NCI-H1694 (cell line): ENCODE measurements at places on chromosomes 3 and 15.

DNA sequence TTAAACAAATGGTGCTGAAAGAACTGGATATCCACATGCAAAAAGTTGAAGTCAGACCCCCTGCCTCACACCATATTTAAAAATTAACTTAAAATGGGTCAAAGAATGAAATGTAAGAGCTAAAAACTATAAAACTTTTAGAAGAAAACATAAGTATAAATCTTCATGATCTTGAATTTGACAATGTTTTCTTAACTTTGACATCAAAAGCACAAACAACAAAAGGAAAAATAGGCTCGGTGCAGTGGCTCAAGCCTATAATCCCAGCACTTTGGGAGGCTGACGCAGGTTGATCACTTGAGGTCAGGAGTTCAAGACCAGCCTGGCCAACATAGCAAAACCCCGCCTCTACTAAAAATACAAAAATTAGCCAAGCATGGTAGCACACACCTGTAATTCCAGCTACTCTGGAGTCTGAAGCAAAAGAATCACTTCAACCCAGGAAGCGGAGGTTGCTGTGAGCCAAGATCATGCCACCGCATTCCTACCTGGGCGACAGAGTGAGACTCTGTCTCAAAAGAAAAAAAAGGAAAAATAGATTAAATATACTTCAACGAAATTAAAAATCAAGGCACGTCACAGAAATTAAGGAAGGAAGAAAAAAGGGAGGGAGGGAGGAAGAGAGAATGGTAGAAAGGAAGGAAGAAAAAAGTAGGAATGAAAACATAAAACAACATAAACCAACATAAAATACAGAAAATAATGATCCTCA lies 1.5 kb downstream of the RAB27A start:
- no peak for DNase-seq

DNA sequence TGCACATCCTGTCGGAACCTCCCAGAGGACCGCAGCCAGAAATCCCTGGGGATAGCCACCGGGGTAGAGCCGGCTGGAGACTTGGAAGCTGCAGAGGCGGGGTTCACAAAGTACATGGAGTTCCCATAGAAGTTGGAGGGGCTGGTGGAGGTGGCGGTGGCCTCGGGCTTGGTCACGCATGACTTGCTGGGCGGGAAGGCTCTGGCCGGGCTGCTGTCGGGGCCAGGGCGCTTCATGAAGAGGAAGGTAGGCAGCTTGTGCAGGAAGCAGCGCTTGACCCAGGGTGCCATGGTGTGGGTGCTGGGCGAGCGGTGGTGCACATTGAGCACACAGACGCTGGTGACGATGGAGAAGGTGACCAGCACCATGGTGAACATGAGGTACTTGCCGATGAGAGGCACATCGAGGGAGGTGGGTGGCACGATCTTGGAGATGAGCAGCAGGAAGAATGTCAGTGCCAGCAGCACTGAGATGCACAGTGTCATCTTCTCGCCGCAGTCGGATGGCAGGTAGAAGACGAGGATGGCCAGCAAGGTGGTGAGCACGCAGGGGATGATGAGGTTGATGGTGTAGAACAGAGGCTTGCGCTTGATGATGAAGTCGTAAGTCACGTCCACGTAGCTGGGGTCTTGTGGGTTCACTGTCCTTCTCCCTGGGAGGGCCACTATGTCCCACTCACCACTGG lies 8.4 kb upstream of the CHRNA3 start:
- no peak for DNase-seq

DNA sequence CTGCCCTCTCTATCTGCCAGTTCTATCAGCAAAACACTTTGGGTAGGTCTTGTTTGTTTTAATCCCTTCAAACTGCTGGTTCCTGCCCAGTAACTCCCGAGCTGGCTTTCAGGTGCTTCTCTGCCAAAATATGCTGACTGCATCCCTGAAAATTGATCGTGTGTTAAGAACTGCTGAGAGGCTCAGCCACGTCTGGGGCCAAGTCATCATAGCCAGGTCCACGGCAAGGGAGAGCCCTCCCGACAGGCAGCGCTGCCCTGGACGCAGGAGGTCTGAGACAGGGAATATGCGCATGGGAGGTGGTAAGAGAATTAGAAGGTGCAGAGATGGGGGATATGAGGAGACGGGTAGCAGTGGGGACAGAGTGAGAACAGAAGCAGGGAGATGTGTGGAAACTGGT lies 179.7 kb upstream of the TOPAZ1 start:
- no peak for DNase-seq

- DNase-seq: no peak
Observed at GRCh38 chr3:52242039-52242438, 3.1 kb upstream of the TWF2 start.

- peak; percentile 3 for DNase-seq
Observed at GRCh38 chr15:97234851-97235610, 725.5 kb upstream of the ARRDC4 start.

- DNase-seq: no peak
Observed at GRCh38 chr3:165491487-165491886, 295.3 kb upstream of the SLITRK3 start.

- DNase-seq: no peak
Observed at GRCh38 chr3:10263646-10264363, 15.5 kb downstream of the TATDN2 start.

- DNase-seq: peak; percentile 51
Observed at GRCh38 chr15:82999905-83000671, 11.4 kb downstream of the C15orf40 start.

GRCh38 chr15:100183921-100184495 lies 157.8 kb downstream of the ADAMTS17 start:
- no peak for DNase-seq

GRCh38 chr3:61438253-61439121 lies 122.9 kb upstream of the PTPRG start:
- DNase-seq: no peak

GRCh38 chr15:64717735-64718495 lies 57.5 kb downstream of the RBPMS2 start:
- DNase-seq: no peak

- DNase-seq: no peak
Observed at GRCh38 chr15:71237456-71238188, 122.4 kb downstream of the THSD4 start.

DNA sequence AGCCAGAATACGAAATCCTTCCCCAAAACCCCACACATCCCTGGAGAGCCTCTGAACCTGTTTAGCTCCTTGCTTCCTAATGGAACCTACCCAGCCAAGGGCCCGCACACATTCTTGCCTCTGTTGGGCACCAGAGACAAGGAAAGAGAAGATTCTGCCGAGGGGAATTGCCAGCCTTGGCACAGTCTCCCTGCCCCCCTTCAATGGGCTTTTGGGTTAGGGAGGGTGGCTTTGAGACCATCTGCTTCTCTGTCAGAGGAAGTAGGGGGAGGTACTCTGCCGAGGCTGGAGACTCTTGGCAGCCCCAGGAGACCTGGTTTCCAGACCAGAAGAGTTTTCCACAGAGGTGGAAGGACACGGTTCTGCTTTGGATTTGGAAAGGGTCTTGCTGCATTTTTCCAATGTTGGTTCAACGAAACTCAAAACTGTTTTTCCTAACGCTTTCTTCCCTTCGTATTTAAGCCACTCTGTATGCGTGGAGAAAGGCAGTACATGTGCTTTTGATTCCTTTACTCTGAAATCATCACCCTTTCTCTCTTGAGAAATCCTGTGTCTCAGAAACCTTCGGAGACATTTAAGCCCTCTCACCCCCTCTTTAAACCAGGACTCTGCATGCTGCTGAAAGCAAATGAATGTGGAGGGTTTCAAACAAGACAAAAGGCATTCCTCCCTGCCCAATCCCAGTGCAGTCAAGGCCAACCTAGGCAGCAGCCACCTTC lies 78.8 kb upstream of the PRR23C start:
- peak; percentile 16 for DNase-seq

GRCh38 chr3:70726096-70726938 lies 413.9 kb upstream of the MDFIC2 start:
- DNase-seq: no peak

DNA sequence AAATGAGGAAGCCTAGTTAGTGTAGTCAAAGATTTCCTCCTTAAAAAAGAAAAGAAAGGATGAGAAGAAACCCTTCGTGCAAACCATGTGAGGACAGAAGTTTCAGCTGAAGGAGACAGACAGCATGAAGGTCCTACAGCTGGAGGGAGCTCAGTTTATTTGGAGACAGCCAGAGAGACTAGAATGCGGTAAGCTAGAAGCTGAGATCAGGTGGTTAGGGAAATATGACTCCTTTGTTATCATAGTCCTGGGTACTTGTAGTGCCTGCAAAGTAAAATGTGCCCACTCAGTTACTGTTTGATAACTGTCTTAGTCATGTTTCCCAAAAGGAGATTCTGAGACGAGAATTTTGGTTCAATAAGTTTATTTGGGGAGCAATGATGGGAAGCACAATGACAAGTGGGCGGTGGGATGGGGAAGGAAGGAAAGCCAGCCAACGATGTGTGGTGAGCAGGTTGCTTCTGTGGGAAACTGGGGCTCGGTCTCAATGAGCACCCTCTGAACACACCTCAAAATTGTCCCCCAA lies 178.8 kb upstream of the SNTN start:
- DNase-seq: no peak

- no peak for DNase-seq
Observed at GRCh38 chr3:4751502-4752101, 227.6 kb upstream of the BHLHE40 start.
